ENCODE measurements at places on chromosomes 16 and 17. TPM values are rescaled to one million over a fixed set of nuclear protein-coding genes. Genes with fewer than 3 reads are reported as not detected.

- H3K36me3 ChIP-seq, result peaks cover 35% of the 10 kb centered on the region
- H3K4me3 ChIP-seq, result peak overlapping the region; percentile 100
- DNase-seq, result peak; percentile 62
- peak overlapping the region; percentile 94 for H3K27ac ChIP-seq
- H3K4me1 ChIP-seq, result peaks cover 18% of the 10 kb centered on the region
- no peaks in the 10 kb centered on the region for H3K27me3 ChIP-seq
These were observed 569 bp downstream of the FLII start for GRCh38 chr17:18257982-18258355.

The ZNF597 gene
- total RNA-seq, result 3.1 TPM

The KRT25 gene
- not detected for total RNA-seq

The EXOC3L1 gene
- not detected for total RNA-seq

All from IMR-90 (cell line).